LoVo (cell line): ENCODE measurements at places on chromosomes 4 and X.

GRCh38 chr4:24273136-24273535, 311.2 kb downstream of the DHX15 start:
- peak; percentile 2 for DNase-seq

DNA sequence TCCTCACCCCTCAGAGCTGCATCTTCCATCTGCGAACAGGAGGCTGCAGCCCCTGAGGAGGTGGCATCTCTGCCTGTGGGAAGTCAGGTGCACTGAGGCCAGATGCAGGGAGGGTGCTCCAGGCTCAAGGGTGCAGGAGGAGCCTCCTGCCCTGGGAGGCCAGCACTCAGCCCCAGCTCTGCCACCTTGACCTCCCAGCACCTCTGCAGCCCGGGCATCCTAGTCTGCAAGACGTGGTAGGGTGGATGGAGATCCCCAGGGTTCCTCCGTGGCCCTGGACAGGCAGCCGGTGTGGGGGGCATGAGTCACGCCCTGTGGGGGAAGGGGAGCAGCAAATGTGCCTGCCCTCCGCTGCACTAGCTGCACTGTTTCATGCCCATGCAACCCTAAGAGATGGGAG, 64.7 kb downstream of the TRMT44 start:
- DNase-seq, result no peak

- DNase-seq, result no peak
Observed at GRCh38 chrX:7993873-7994272, 66.7 kb upstream of the PNPLA4 start.

DNA sequence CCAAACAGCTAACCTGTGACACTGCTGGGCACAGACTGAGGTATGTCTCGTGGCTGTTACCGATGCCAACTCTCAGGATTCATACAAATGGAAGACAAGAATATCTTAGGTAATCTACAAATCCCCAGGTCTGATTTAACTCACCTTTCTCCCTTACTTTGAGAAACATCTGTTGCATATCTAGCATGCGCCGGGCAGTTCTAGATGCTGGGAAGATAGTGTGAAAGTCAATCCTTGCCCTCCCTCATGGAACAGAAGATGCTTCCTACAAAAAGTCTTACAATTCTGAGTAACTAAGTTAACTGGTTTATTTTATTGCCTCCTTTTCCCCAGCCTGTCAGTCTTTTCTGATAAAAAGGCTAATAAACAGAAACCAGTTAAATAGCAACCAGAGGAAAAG, 212.2 kb upstream of the FAT1 start:
- no peak for DNase-seq
